Activated CD8-positive, alpha-beta memory T cell treated with anti-CD3 and anti-CD28 coated beads, Interleukin-2, amount 10 ng/mL, durations not matched to agents 7 days and 5 days (primary cell): ENCODE measurements at places on chromosomes 13 and 19. TPM values are rescaled to one million over a fixed set of nuclear protein-coding genes. Genes with fewer than 3 reads are reported as not detected.

Gene SELENOV
- total RNA-seq = not detected

Gene NAT14
- 14.6 TPM for total RNA-seq

Gene MYPOP
- 13.0 TPM for total RNA-seq

DNA sequence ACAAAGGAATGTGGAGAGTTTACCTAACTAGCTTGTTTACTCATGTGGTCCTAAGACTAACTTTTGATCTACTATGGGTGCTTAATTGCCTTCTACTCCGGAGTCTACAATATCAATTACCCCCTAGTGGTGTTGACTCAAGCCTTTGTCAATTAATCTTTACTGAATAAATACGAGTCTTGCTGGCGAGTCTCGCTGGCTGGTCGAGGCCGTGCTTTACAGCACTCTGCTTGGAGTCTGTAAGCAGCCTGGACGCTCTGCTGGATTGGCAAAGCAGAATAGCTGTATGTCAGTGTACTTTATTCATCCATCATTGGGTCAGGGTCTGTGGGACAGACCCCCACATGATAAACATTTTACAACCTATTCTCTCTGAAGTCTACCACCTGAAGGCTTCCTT, 9.9 kb upstream of the SPART start:
- H3K27me3 ChIP-seq = no peaks in the 10 kb centered on the region
- H3K4me3 ChIP-seq = no peak overlapping the region

GRCh38 chr19:13153569-13154240, 3.5 kb downstream of the IER2 start:
- peak; percentile 50 for DNase-seq
- peaks cover 40% of the 10 kb centered on the region for H3K4me1 ChIP-seq
- H3K4me3 ChIP-seq = peak overlapping the region; percentile 96
- H3K27me3 ChIP-seq = no peaks in the 10 kb centered on the region
- peaks cover 25% of the 10 kb centered on the region for H3K36me3 ChIP-seq
- peak overlapping the region; percentile 100 for H3K27ac ChIP-seq

DNA sequence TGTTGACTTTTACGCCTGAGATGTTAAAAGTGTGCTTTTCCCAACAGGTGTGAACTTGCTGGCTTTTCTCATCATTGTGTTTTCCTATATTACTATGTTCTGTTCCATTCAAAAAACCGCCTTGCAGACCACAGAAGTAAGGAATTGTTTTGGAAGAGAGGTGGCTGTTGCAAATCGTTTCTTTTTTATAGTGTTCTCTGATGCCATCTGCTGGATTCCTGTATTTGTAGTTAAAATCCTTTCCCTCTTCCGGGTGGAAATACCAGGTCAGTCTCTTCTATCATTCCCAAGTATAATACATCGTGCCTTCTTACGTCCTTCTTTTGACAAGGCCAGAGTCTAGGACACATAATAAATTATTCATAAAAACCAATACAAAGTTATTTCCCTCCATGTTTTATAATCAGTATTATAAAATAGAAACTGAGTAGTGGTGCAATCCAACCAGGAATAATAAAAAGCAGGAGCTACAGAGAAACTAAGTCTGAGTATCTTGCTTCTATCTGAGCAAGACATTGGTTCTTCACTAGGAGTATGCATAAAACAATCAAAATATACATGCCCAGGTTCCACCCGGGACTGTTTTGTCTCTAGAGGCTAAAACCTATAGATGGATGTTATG, 57.9 kb downstream of the RXFP2 start:
- no peak overlapping the region for H3K27ac ChIP-seq
- H3K4me3 ChIP-seq = no peak overlapping the region
- no peaks in the 10 kb centered on the region for H3K27me3 ChIP-seq
- H3K4me1 ChIP-seq = peaks cover 4% of the 10 kb centered on the region
- H3K36me3 ChIP-seq = no peaks in the 10 kb centered on the region
- DNase-seq = no peak

DNA sequence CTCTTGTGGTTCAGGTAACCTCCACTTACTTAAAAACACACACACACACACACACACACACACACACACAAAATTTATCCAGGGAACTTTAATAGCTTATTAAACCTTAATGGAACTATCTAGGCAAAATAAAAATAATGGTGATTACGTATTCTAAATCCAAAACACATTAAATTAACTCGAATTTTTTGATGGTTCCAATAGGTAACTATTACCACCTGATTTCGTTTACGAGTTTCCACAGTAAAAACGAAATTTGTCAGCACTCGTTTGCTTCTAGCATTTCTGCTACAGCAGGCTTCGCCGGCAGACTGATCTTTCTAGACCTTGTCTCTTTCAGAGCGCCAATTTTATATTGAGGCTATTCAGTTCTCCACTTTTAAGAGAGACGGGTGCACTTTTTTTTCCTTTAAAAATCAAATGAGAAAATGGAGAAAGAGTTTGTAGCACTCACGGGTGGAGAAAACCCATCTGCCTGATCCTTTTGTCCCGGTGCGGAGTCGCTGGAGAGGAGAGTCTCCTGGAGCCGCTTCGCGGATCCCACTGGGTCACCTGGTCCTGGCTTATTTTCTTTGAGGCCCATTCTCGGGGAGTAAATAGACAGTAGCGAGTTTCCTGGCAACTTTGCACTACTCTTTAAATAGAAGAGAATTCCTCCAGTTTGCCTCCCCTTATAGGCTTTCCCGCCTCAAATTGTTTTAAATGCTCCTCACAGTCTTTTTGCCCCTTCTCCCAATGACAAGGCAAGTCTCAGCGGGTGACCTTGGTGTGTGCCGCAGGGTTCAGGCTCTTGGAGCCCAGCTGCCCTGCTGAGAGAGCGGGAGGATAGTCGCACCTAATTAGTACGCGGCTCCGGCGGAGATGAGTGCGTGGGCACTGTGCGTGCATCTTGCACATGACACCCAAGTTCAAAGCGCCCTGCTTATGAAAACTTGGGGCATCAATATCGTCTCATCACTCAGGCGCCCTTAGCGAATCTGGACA, 117.0 kb downstream of the KCNRG start:
- no peak overlapping the region for H3K27ac ChIP-seq
- peaks cover 72% of the 10 kb centered on the region for H3K27me3 ChIP-seq
- no peak for DNase-seq

DNA sequence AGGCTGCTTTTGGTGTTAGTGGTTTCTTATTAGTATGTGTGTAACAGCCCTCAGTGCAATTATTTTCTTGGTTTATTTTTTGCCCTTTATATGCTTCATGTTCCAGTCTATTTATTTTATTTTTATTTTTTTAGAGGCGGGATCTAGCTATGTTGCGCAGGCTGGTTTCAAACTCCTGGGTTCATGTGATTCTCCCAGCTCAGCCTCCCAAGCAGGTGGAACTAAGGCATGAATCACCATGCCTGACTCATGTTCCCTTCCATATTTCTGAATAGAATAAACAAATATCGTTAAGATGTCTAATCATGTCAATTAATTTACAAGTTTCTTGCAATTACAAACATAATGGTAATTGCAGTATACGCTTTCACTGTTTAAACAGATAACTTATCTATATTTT, 11.7 kb downstream of the SKA3 start:
- no peak overlapping the region for H3K4me3 ChIP-seq
- no peak overlapping the region for H3K27ac ChIP-seq
- H3K4me1 ChIP-seq = no peaks in the 10 kb centered on the region
- DNase-seq = no peak
